ENCODE measurements at places on chromosomes 7 and 10.

GRCh38 chr7:121604627-121605316 is 208.7 kb upstream of the FAM3C start:
- DNase-seq, result no peak

GRCh38 chr7:2523941-2524807 is 4.6 kb downstream of the LFNG start:
- DNase-seq, result no peak

- DNase-seq, result no peak
These were observed 91.8 kb downstream of the ARHGAP12 start for GRCh38 chr10:31836569-31837406.

DNA sequence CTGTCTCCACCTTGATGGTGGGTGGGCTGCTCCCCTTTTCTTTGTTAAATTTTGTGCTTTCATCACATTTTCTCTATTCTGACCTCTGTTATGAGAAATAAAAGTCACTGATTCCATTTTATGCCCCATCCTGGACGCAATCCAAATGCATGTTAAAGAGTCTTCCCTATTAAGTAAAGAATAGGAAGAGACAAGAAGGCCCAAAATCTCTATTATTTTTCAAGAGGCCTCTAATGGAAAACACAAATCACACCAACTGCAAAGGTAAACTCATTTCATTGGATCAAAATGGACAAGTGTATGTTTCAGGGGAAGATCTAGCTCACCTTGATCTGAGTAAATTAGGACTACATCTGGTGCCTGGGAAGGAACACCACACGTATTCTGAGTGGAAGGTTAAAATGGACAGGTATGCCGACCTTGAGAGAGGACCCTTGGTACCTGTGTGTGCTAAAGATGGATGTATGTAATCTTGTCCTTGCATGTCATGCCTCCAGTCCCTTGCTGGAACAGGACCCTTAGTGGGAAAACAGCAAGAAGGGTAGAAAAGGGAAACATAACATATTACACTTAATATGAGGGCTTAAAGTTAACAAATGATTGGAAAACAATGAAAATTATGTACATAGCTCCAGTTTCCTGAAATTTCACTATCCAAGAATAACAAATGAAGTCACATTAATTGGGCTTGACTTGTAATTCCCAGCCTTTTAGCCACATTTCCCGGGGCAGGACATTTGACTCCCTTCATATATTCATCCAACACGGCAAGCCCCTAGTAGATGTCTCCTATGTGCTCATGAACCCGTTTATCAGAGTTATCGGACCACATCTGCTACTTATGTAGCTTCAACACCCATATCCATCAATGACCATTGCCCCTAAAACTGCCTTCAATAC is 7.6 kb downstream of the IFIT2 start:
- DNase-seq, result no peak

DNA sequence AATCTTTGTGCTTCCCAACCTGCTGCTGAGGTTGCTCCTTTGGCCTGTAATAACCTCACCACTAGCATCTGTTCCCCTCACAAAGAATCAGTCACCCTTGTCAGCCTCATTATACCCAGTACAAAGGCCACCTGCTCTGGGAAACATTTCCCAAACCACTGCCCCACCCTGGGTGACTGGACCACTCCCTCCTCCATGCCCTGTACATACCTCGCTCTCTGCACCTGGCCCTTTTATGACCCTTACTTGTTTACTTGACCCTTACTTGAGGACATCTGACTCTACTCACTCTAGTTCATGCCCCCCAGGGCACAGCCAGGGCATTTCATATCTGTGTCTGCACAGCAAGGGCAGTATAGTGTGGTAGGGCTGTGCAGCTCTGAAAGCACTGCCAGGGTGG is 21.4 kb upstream of the AOC1 start:
- no peak for DNase-seq

DNA sequence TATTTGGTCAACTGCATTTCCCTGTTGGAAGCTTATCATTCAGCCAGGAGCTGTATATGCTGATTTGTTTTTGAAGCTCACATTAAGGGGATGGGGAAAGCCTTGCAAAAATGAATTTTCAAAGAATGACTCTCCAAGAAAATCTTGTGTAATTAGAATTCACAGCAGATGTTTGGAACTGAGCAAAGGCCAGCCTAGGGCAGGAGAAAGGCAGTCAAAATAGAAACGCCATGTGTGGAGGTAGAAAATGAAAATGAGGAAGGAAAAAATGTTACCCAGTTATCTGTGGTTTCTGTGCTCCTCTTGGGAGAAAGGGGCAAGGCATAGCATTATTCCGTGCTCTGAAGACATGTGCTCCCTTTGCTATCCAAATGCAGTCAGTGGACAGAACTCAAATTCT is 93.5 kb downstream of the NRP1 start:
- DNase-seq, result no peak

DNA sequence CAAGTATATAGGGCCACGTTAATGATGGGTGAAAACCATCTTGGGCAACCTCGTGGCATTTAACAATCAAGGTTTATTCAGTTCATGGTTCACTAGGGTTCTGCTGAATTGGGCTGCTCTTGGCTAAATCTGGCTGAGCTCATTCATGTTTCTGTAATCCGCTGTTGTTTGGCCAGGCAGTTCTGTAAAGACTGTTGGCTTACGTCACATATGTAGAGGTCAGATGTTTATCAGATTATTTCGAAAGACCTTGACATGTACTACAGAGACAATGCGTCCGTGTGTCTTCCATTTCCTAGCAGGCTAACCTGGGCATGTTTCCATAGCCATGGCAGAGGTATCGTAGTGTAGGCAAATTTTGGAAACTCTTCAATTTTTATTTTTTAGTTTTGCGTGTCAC is 190.0 kb upstream of the ZWINT start:
- DNase-seq, result no peak

GRCh38 chr10:87817609-87818504 is at the start of gene ATAD1:
Gene ATAD1, minus strand, starts transcription at chr10:87818226. Its CDS starts 3,627 bp downstream, at chr10:87814599.
- peak; percentile 85 for DNase-seq

- DNase-seq, result no peak
These were observed 132.0 kb downstream of the LCOR start for GRCh38 chr10:96964131-96964530.

GRCh38 chr10:49163741-49164140 is 24.4 kb downstream of the TMEM273 start:
- DNase-seq, result no peak

- DNase-seq, result no peak
These were observed 1238.8 kb downstream of the NXPH1 start for GRCh38 chr7:9671979-9672917.

GRCh38 chr10:17386616-17387075 is 67.7 kb downstream of the ST8SIA6 start:
- DNase-seq, result no peak

DNA sequence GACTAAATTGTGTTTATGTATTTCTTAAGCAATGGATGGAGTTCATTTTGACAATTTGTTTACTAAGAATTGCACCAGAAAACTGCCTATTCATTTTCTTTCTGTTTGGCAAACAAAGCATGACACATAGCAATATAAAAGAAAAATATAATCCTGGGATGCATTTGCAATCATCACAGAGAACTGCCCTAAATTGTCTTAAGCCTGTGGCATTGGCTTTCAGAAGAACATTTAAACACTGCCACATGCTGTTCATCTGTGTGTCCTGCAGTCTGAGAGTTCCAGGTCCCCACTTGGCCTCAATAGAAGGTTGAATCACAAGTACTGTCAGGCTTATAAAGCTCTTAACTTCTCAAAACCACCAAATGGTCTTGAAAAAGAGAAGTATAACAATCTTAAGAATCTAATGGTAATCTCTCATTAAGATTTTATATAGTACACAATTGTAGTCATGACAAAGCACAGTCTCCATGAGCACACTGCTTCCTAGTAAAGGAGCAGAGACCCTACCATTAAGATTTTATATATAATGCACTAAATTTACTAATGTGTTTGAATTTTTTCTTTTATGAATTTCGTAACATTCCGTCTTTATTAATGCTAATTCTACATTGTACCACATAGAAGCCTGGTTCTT is 29.9 kb downstream of the RNLS start:
- DNase-seq, result peak; percentile 3

DNA sequence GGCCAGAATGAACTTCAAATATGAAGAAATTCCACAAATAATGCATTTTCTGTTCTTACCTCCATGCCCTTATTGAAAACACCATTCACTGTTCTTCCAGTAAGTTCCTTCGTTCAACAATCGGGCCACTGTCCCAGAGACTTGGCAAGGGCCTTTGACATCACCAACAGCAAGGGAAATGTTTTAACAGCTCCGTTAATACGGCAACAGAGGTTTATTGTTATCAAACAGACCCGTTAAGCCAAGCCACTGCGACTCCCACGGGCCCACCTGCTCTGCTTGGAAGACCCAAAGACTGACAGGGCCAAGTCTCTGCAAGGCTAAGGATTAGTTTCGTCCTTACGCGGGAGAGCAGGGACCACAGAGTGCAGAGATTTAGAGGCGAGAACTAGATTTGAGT is 43.4 kb upstream of the LYZL1 start:
- DNase-seq, result no peak

GRCh38 chr7:17725821-17726220 is 214.5 kb downstream of the SNX13 start:
- no peak for DNase-seq

DNA sequence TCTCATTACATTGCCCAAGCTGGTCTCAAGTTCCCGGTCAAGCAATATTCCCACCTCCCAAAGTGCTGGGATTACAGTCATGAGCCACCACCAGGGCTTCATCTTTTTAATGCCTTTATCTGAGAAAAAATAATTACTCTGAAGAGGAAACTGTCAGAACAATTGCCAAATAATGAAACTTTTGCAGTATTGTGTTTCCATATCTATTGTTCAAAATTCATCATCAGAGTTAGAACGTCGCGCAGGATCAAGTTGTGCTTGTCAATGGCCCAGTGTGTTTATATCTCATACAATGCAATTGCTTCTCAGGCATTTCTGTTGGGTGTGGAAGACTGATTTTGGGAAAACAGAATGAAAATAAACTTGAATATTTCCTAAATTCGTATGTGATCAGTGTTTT is 143.1 kb downstream of the ARID5B start:
- DNase-seq, result no peak

DNA sequence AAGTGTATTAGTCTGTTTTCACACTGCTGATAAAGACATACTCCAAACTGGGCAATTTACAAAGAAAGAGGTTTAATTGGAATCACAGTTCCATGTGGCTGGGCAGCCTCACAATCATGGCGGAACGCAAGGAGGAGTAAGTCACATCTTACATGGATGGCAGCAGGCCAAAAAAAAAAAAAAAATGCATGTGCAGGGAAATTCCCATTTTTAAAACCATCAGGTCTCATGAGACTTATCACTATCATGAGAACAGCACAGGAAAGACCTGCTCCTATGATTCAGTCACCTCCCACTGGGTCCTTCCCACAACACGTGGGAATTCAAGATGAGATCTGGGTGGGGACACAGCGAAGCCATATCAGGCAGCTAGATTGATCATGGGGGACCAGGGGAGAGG is 136.8 kb downstream of the EXOC4 start:
- no peak for DNase-seq

DNA sequence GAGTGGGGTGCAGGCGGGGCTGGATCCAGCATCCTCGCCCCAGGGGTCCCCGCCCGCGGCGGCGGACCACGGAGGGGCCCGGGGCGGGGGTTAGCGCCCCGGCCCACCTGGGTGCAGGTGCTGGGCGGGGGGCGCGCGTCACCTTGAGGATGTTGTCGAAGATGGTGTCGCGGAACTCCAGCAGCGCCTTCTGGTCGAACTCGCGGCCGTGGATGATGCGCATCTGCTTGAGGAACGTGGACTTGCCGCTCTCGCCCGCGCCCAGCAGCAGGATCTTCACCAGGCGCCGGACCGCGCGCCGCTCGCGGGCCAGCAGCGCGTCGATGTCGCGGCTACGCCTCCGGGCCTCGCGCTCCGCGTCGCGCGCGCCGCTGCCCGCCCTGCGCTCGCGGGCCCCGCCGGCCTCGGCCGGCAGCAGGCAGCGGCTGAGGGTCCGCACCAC is 376 bp downstream of the GNA12 start:
- peak; percentile 36 for DNase-seq

DNA sequence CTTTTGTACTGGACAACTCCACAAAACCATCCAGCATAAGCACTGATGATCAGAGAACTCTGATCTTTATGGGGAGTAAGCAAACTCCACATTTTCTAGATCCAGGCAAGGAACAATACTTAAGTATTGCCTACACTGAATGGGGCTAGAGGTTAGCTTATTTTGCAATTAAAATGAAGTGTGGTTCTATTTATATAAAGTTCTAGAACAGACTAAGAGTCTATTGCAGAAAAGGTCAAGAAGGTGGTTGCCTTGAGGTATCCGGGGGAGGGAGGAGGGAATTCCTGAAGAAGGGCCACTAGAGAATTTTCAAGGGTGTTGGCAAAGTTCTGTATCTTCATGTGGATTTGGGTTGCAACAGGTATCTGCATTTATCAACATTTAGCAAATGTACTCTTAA is 477.9 kb downstream of the PLXNA4 start:
- DNase-seq, result no peak

- DNase-seq, result no peak
These were observed 69.2 kb upstream of the AHR start for GRCh38 chr7:17229228-17229627.

GRCh38 chr7:3312583-3312982 is 11.5 kb downstream of the SDK1 start:
- DNase-seq, result no peak

DNA sequence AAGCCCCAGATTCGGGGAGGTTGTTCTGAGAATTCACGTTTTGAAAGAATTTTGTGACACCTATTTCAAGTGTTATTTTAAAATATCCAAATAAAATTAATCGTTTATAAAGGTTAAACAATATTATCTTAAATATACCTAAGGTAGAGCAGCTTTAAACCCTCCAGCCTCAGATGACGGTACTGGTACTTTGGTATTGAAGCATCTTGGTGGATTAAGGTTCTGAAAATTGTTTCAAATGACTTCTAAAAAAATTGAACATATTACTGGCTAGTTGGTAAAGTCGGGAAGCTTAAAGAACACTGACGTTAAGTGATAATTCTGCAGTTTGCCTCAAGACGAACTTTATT is 392 bp upstream of the HUS1 start:
- DNase-seq, result no peak

DNA sequence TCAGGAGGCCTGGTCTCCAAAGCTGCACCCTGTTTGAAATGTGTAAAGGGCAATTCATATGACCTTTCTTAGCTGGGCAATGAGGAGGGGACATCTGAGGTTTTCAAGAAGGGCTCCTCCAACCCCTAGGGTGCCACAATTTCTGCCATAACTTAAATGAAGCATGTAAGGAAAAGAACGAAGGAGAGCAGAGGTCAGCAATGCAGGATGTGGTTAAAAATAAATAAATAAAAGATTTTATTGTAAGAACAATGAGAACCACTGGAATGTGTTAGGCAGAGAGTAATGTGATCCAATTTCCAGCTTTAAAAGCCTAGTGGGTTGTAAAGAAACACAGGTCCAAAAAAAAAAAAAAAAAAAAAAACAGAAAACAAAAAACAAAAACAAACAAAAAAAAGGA is 673.1 kb downstream of the TNS3 start:
- no peak for DNase-seq

DNA sequence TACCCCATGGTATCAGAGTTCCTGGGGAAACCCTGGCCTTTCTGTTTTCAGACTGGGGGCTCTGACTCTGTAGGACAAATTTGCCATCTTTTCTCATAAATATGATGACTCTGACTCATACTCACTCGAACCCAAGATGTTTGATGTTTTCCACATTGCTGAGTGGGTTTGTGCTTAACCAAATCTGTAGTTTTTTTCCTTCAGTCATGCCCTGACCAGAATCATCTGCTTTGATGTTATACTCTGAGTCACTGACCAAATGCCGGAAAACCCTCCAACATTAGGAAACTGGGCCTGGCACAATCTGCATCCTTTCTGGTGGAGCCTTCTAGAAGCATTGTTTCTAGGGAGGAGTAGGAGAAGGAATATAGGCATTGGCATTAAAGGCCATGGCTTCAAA is 118.7 kb downstream of the C10orf105 start:
- DNase-seq, result no peak

Data from stimulated activated CD4-positive, alpha-beta T cell treated with anti-CD3 and anti-CD28 coated beads, Interleukin-4, amount 100 ng/mL, for 1 hour (primary cell).